ENCODE measurements at places on chromosomes 5 and 9. TPM values are rescaled to one million over a fixed set of nuclear protein-coding genes. Genes with fewer than 3 reads are reported as not detected.

The CSF1R gene
- 48.7 TPM for total RNA-seq

The SEC24A gene
- total RNA-seq = 21.7 TPM

The IL33 gene
- total RNA-seq = 64.8 TPM

The MAP1B gene
- 20.5 TPM for total RNA-seq

The ENTPD2 gene
- 0.41 TPM for total RNA-seq

The CDO1 gene
- 20.1 TPM for total RNA-seq

The TMEM215 gene
- not detected for total RNA-seq

The RNF44 gene
- 48.0 TPM for total RNA-seq

The EQTN gene
- total RNA-seq = not detected

The PCDHA11 gene
- 0.38 TPM for total RNA-seq

The CAVIN4 gene
- total RNA-seq = 1.3 TPM

The DOCK8 gene
- total RNA-seq = 83.4 TPM

The NTRK2 gene
- 0.98 TPM for total RNA-seq

The TRIO gene
- 148 TPM for total RNA-seq

The ARHGEF39 gene
- 0.38 TPM for total RNA-seq

DNA sequence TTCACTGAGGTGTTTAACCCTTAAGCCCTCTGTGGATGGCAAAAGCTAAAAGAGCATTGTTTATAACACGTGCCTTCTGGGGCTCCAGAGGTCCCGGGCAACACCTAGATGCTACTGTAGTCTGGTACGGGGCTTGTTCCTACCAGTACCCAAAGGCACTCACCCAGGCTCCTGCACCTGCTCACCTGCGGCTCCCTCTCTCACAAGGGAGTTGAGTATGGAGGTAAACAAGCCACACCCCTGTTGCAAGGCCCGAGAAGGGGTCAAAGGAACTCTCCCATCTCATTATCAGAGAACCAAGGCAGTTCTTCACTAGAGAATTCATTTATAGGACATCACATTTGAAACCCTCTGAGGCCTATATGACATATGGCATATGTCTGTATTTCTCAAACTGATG is 53.4 kb upstream of the IL6ST start:
- no peak for DNase-seq

- DNase-seq = no peak
Observed at GRCh38 chr5:54090495-54091120, 219.8 kb downstream of the ARL15 start.

GRCh38 chr5:132008961-132009680 is 2.3 kb downstream of the ACSL6 start:
- DNase-seq = peak; percentile 66

GRCh38 chr9:130846487-130847305 is 11.6 kb downstream of the ABL1 start:
- no peak for DNase-seq

DNA sequence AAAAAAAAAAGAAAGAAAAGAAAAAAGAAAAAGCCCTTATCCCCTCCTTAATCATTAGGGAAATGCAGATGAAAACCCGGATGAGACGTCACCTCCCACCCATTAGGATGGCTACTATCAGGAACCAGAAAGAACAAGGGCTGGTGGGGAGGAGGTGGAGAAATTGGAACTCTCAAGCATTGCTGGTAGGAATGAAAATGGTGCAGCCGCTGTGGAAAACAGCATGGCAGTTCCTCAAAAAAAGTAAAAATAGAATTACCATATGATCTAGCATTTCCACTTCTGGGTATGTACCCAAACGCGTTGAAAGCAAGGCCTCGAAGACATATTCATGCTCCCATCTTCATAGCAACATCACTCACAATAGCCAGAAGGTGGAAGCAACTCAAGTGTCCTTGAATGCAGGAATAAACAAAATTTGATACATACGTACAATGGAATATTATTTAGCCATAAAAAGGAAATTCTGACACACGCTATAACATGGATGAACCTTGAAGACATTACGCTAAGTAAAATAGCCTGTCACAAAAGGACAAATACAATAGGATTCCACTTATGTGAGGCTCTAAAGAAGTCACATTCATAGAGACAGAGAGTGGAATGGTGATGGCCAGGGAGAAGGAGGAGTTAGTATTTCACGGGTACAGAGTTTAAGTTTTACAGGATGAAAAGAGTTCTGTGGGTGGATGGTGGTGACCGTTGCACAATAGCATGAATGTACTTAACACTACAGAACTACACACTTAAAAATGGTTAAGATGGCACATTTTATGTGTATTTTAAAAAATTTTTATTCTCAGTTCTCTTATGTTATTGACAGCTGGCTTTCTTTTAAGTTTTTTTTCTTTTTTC is 166.8 kb upstream of the IER5L start:
- DNase-seq = no peak

- DNase-seq = no peak
Observed at GRCh38 chr5:11909471-11909870, 5.2 kb upstream of the CTNND2 start.

DNA sequence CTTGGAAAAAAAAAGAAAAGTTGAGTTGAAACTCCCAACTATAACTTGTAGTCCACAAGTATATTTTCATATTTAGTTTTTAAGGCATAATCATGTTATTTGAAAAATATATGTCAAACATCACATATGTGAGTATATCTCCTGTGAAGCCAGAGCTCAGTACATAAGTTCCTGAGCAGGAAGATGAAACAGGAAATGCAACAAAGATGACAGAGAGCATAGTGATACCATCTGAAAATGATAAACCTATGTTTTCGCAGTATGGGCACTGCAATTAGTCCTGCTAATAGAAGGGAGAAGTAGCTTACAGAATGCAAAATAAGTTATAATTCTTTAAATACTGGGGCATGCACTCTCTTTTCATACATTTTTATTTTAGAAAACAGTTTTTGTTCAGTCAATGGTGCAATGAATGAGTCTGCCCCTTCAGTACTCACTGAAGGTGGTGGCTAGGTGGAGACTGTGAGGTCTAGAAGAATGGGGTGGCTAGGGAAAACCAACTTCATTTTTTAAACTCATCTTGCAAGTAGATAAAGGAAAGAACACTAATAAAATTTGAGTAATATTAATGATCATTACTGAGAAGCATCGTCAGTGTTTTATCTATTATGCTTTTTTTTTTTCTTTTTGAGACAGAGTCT is 54.1 kb upstream of the FYB1 start:
- no peak for DNase-seq

- no peak for DNase-seq
Observed at GRCh38 chr5:62214701-62215100, 91.3 kb upstream of the KIF2A start.

DNA sequence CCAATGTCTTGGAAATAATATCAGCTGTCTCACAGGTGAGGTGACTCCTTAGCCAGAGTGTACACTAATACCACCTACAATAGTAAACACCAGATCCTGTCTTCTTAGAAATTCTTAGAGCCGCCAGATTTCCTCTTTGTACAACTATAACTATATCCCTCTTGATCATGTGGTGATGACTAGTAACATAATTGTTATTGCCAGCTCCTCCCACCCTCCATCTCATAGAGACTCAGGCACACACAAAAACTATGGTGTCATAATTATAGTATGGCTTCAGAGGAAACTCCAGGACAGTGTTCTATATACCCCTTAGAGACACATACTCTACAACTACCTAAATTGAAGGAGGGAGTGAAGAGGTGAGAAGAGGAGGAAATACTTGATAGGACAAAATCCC is 33.1 kb downstream of the PGGT1B start:
- DNase-seq = no peak

- DNase-seq = no peak
Observed at GRCh38 chr5:124719113-124719967, 27.1 kb downstream of the ZNF608 start.

GRCh38 chr9:16387382-16387781 is 483.1 kb downstream of the BNC2 start:
- DNase-seq = no peak

- DNase-seq = no peak
Observed at GRCh38 chr5:81156732-81157131, 76.4 kb upstream of the CKMT2 start.

GRCh38 chr9:34171753-34172535 is 6.9 kb upstream of the UBAP1 start:
- no peak for DNase-seq

- no peak for DNase-seq
Observed at GRCh38 chr9:85420750-85421149, 321.0 kb downstream of the AGTPBP1 start.

GRCh38 chr5:10069637-10070313 is 179.9 kb downstream of the ATPSCKMT start:
- DNase-seq = no peak

DNA sequence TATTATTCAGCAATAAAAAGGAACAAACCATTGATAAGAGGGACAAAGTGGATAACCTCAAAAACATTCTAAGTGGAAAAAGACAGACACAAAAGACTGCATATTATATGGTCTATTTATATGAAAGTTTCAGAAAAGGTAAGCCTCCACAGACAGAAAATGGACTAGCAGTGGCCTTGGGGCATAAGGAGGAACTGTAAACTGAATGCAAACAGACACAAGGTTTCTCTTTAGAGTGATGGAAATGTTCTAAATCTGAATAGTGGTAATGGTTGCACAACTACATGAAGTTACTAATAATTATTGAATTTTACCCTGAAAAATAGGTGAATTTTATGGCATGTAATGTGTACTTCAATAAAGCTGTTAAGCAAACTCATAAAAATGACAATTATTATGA is 286.3 kb upstream of the PAPPA start:
- no peak for DNase-seq

DNA sequence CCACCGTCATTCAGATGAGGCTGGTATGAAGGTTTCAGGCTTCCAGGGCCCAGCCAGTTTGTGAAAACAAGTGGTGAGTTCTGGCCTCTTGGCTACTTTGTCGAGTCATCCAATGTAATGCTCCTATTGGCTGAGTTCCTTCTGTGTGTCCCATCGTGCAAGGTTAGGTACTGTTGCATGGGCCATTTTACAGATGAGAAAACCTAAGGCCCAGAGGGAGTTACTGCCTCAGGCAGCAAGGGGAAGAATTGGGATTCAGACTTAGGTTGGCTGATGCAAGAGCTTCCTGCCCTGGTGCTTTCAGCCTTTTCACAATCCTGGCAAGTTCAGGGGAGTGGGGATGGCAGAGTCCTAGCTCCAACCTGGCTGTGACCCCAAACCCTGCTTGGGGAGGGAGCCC is 17.4 kb upstream of the PITX1 start:
- no peak for DNase-seq

GRCh38 chr5:126009566-126009965 is 413.6 kb upstream of the GRAMD2B start:
- no peak for DNase-seq

- no peak for DNase-seq
Observed at GRCh38 chr5:141760193-141760592, 78.2 kb upstream of the ARAP3 start.

- DNase-seq = no peak
Observed at GRCh38 chr5:97047076-97047475, 95.3 kb downstream of the LIX1 start.

DNA sequence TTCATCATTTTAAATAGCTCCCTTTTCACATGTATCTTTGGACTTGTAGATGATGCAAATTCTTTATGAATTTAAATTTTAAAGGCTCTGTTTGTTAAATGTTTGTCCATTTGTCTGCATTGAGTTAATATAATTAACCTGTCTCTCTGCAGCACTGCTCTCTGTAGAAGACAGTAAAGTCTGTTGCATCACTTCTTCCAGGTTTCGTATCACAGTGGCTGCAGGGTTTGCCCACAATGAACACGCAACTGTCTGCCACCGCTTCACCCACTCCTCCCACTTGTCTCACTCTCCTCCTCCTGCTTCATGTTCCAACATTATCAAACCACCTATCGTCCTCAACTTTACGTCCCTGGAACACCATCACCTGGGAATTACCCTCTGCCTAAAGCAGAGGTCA is 231.3 kb upstream of the SLC30A5 start:
- no peak for DNase-seq

DNA sequence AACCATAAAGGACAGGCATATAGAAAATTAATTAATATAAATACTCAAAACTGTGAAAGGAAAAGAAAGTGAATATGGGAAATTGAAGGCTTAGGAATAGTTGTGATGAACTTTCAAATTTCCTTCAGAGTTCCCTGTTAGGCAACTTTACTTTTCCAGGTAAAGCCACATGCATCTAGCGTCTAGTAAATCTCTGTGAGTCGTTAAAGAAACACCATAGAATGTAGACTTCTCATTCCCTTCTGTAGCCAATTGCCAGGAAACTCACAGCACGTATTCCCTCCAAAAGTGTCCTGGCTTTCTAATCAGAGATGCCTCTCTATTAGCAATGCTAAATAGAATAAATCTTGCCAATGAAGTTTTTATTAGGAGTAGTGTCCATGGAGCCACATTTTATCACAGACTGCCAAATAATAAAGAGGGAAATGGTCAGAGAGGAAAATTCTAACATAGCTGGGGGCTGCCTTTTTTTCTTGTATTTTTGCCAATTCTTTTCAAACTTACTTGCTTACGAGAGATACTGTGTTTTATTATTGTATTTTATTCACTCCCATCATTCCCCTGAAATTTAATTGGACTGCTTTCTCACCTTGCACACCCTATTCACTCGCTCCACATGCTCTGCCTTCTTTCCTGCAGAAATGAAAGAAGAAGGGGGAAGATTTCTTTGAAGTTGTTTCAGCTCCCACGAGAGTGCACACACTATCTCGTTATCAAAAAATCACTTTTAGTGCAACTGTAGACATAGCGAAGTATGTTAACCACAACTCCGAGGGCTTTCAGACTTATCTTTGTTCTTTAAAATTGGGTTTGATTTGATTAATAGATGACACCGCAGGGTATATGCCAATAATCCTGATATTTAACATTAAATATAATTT is 439.0 kb downstream of the CSNK1G3 start:
- no peak for DNase-seq

DNA sequence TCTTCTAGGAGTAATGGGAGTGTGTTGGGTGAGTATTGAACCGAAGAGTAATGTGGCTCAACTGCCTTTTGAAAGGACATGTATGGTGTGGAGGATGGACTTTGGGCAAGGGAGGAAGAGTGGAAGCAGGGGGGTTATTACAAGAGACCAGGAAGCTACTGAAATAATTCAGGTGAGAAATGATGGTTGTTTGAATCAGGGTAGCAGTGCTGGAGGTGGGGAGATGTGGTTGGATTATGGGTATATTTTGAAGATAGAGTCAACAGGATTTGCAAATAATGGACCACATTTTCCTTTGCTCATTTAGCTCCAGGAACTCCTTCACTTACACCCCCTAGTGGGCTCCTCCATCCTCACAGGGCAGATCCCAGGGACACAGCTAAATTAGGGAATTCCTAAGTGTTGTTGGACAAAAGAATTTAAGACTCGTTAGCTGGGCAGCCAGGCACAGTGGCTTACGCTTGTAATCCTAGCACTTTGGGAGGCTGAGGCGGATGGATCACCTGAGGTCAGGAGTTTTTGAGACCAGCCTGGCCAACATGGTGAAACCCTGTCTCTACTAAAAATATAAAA is 1.2 kb upstream of the SLC4A9 start:
- DNase-seq = no peak

GRCh38 chr9:33956544-33956943 is 92.1 kb downstream of the UBAP2 start:
- no peak for DNase-seq

GRCh38 chr5:119522841-119523240 is 70.5 kb downstream of the HSD17B4 start:
- no peak for DNase-seq
